ENCODE measurements at places on chromosomes 3 and 15. TPM values are rescaled to one million over a fixed set of nuclear protein-coding genes. Genes with fewer than 3 reads are reported as not detected.

GRCh38 chr3:53842436-53843194, 3.6 kb downstream of the CHDH start:
- no peak for DNase-seq

The ALDH1A2 gene
- 38.3 TPM for total RNA-seq

The SPSB4 gene
- total RNA-seq = 4.7 TPM

The THAP10 gene
- 5.3 TPM for total RNA-seq

DNA sequence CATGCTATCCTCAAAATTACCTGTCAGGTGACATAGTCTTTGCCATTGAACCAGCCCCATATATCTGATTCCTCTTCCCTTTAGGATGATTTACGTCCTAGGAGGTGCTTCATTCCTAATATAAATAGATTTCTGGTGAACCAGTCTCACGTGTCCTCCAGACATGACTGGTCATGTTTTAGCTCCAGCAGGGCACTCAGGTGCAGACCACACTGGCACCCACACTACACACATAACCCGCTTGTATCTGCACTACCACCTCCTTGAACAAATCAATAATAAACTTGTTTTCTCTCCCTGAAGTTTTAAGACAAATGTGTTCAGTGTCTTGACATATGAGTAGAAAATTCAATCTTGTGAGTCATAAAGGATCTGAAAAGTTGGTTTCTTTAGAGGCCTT, 155.5 kb downstream of the GOLIM4 start:
- DNase-seq = no peak

The GRM2 gene
- 0.58 TPM for total RNA-seq

The PLSCR2 gene
- total RNA-seq = not detected

DNA sequence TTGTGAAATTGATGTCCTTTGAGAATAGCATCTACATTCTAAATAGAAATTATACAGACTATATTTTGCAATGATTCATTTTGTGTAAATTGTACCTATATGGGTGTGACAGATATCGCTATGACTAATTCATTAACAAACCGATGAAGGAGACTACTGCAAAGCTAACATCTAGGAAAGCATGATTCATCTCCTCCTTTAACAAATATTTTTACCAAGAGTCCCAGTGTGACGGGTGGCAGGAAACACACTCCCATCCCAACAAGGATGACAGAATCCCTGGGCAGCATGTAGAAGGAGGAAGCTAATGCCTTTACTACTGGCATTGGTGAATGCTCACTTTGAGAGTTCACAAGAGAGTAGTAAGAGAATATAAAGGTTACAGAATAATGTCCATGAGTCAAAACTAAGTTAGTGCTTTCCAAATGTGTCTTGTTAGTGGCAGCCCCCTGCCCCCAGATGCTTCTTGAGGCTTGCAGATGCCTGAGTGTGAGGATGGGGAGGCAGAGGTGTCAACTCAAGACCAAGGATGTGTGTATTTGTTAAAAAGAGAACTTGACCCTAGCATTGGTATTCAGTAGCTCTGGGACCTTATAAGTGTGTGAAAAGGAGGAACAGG, 180.6 kb downstream of the FMN1 start:
- no peak for DNase-seq

- DNase-seq = no peak
Measured at GRCh38 chr3:88985491-88985890, 121.9 kb upstream of the EPHA3 start.

DNA sequence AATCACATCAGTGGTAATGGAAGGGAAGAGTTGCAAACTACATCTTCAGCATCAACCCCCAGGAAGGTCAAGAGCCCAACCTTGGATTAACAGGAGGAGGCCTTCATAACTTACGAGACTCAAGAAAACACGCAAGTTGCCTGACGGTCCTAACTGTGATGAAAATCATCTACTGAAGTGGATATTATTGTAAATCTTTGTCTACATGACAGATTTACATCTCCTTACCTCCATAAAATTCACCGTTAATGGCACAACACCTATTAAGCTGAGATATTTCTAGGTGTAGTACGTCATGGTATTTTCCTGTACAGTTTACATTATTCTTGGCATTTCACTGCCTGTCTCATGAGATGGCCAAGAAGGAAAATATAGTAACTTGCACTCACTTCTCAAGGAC, 332.0 kb downstream of the NSUN3 start:
- DNase-seq = no peak

GRCh38 chr15:57445872-57446271, 69.6 kb downstream of the CGNL1 start:
- DNase-seq = no peak
